ENCODE measurements at places on chromosomes 6 and 20.

- no peak for DNase-seq
Measured at GRCh38 chr6:53282234-53282633, 66.5 kb downstream of the ELOVL5 start.

DNA sequence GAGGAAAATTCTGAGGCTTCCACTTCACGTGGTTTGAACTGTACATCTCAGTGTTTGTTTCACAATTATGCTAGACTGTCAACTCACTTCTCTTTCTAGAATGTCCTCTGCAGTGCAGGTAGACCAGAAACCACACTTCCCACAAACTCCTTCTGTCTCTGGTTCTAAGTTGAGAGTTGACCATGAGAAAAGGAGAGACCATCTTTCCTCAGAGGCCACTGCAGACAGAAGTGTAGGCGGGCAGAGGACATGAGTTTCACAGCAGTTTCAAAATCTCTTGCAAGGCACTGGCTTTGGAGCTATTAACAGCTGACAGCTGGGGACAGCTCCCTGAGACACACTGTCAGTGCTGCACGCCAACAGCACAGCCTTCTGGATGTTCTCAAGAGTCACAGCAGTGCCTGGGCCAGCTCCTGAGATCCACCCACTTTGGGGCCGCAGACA lies 55.4 kb upstream of the MOXD1 start:
- DNase-seq = no peak

GRCh38 chr20:13610184-13610583 lies 28.5 kb downstream of the TASP1 start:
- no peak for DNase-seq

DNA sequence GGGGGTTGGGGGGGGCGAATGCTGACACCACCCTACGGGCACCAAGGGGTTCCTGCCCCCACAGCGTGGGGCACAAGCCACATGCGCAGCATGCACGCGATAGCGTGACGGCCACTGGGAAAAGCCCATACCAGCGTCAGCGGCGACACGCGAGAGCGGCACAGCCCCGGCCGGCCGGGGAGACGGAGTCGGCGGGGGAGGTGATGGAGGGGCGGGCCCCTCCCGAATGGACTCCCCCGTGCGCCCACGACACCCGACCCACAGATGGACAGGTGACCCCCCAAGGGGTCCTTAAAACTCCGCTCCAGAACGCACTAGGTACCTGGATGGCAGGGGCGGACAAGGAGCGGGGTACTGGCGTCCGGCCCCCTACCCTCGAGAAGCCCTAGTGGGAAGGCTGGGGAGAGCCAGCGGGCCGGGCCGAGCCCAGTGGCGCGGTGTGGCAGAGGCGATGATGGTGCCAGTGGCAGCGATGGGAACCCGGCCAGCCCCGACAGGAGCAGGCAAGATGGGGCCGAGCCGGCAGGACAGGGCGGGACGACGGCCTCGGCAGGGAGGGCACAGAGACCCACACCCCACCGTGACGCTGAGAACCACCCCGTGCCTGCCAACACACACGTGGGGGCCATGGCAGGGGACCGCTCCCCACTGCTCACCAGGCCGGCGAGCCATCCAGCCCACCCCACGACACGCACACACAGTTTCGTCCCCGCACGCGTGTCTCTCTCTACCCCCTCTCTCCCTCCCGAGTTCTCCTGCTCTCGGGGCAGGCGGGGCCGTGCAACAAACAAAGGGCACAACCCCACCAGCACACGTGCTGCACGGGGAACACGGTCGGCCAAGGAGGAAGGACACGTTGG lies 1959.8 kb upstream of the DEFB115 start:
- no peak for DNase-seq

DNA sequence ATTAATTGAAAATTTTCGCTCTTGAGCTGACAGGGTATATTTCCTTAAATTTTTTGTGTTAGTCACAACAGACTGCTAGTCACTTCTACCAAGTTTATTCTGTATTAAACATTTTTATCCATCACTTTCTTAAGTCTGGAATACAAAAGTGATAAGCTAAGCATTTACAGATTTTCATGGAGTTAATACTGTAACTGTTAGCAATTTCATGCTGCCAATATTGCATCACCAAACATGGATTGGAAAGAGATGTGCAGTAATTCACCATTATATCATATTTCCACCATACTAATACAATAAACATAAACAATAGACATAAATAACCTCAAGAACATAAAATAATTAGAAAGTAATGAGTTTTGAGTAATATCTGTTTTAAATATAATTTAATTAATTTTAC lies 854.0 kb upstream of the CITED2 start:
- no peak for DNase-seq

DNA sequence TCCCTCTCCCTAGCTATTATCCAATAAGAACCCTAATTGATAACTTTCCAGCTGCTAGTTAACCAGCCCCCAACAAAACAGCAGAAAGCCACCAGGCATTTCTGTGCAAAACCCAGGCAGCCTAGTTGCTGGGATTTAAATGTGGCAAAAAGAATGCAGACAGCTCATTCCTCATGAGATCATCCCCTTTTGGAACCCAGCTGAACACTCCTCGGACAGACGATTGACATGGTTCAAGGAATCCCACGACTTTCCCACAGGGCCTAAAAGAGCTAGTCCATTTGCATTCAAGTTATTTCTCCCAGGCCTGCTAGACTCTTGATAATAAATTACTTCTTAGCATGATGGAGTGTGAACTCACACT lies 24.0 kb downstream of the JAG1 start:
- DNase-seq = no peak

DNA sequence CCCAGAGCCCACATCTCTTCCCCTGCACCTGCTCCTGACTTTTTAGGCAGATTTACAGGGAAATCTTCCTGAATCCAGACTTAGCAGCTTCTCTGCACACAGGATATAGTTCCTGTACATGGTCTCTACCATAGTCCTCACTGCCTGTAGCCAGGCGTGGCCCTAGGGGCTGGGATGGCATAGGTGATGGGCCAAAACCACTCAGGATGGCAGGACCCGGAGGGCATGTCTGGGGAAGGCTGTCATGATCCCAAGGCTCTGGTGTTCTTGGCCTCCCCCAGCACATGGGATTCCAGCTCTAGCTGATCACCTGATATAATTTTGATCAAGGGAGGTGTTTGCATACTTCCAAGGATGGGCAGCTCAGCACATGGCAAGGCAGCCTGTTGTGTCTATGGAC lies 58.0 kb downstream of the TOX2 start:
- no peak for DNase-seq

DNA sequence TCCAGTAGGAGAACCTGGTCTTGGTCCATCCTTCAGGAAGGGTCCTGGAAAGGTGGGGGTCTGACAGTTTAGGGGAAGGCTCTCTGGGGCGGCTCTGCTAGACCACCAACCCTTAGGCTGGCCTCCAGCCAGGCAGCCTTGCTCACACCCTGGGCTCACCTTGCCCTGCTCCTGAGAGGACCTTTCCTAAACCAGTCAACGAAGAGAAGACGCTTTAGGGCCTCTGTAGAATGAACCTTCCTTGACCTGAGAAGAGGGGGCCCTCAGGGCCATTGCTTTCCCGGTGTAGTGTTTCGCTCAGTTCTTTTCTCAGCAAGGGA lies 1.1 kb downstream of the CDC25B start:
- DNase-seq = no peak

GRCh38 chr6:52076791-52077179 lies 10.6 kb downstream of the PKHD1 start:
- DNase-seq = no peak

- no peak for DNase-seq
Measured at GRCh38 chr6:138986578-138986977, 1.5 kb downstream of the REPS1 start.

DNA sequence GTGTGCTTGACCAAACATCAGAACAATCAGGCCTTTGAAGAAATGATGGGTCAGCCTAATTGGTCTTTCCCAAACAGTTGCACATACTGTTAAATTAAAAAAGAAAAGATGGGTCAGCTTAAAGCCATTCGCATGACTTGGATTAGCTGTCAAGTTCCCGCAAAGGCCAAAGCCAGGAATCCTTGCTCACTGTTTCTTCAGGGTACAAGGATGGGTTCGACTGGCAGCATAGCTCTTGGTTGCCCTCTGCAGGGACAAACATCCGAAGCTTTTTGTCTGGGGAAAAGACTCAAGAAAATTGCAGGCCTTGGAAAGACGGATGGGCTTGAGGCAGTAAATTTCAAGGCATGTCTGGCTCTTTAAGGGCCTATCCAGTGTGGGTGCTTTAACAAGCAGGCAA lies 168.0 kb downstream of the HDGFL1 start:
- DNase-seq = no peak

DNA sequence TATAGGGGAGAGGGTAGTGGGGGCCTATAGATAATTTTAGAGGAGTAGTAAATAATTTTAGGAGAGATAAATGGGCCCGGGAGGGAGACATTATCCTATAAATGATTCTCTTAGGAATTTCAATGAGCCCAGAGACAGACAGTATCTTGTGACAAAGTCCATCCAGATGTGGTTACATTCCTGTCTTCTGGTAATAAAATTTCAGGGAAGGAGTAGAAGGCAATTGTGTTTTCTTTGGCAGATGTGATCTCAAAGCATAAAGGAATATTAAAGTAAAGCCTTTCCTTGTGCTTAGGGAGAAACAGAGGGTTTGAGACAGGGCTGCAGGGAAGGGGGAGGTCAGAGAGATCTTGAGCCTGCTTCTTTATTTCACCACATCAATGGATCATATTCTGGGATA lies 979.8 kb upstream of the GJE1 start:
- no peak for DNase-seq

DNA sequence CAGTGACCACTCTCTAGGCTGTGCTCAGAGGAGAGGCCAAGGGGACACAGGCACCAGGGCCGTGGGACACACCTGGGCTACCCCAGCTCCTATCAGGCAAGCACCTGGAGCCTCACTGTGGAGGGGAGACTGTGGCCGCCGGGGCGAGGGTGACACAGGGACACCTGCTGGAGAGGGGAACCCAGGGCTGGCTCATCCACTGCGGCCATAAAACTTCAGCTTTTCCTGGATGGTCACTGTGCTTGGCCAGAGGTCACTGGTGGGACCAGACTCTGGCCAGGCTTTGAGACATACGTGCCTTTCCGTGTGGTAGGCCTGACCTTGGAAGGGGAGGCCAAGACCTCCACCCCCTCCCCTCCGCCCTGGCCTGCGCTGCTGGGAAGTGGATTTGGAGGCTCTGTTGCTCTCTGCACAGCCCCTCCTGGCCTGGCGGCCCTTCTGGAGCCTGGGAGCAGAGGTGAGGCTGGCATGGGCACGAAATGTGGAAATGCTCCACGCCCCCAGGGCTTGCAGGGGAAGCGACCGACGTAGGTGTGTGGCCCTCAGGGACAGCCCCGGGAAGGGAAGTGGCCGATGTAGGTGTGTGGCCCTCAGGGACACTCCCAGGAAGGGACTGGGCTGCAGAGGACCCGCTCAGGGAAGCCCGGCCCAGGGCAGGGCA lies 42.9 kb upstream of the BHLHE23 start:
- no peak for DNase-seq

DNA sequence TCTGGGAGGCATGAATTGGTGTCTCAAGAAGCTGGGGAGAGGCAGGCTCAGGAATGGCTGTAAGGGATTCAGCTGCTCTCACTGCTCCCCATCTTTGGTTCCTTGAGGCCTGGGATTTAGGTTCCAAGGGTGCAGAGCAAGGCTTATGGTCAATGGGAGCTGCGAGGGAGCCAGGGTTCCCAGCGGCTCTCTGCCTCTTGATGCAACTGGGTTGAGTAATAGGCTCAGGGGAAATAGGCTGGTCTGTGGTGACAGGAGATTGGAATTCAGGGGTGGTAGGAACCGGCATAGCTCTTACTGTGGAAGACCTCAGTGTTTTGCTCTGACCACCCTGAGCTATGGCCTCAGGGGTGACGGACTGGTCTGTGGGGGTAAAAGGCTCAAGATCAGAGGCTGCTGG lies 13.0 kb upstream of the NRM start:
- no peak for DNase-seq

GRCh38 chr6:169839898-169840631 lies 88.6 kb downstream of the ERMARD start:
- DNase-seq = no peak

- DNase-seq = no peak
Measured at GRCh38 chr6:125869427-125869826, 78.7 kb downstream of the NCOA7 start.

DNA sequence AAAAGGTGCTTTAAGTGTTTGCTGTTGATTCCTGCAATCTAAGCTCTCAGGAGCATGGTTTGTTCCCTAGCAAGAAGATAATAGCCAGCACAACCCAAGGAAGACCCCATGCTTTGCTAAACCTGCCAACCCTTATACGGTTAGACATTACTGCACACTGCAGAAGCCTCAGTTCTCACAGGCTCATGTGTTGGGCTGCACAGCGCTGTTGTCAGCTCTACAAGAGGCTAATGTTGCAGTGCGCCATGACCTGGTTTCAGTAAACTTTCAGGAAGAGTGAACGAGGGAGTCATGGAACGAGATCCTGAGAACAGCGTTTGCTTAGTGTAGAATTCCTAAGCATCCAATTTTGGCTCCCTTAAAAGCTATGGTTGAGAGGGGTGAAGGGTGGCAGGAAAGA lies 218.5 kb downstream of the ARHGAP18 start:
- DNase-seq = no peak

DNA sequence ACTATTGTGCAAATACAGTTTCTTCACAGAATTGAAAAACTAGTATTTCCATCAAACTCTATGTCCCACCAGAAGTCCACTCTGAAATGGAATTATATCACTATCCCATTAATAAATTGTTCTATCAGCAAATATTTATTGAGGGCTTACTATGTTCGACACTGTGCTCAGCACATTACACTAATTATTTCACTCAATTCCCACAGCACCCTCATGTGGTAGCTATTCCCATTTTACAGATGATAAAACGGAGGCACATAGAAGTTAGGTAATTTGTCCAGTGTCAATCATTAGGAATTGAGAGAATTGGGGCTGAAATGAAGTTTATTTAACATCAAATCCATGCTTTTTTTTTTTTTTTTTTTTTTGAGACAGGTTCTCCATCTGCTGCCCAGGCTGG lies 52.5 kb downstream of the MKKS start:
- DNase-seq = no peak

DNA sequence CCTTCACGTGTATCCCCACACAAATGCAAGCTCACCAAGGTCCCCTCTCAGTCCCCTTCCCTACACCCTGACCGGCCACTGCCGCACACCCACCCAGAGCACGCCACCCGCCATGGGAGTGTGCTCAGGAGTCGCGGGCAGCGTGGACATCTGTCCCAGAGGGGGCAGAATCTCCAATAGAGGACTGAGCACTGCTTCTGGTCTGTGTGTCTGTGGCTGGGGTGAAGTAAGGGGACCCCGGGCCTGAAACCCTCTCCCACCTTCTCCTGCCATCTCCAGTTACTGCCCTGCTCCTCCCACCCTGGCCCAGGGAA lies 8.3 kb downstream of the MYL9 start:
- no peak for DNase-seq

Data from mesothelial cell of epicardium (in vitro differentiated cells).